Type B pancreatic cell (in vitro differentiated cells): ENCODE measurements at places on chromosomes 12 and 14.

DNA sequence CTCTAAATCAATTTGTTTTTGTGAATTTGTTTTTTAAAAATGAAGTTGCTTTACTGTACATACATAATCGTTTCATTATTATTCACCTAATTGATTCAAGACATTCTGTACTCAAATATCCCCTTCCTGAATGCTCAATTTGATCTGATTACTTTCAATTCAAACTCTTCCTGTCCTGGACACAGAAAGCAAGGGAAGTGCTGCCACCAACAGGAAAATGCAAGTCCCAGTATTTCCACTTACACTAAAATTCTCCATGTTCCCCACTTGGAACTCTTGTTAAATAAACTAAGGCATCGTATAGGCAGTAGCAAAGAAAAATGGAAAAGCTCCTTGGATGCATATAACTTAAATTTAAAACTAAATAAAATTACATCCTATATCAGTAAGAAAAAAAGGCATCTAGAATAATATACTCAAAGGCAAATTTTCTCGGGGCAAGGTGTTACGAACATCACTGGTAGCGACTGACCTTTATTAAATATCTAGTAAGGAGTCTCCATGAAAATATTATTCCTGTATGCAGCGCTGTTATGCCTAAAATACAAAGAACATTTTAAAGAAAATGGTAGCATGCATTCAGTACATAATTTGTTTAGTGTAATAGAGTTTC lies 72.0 kb upstream of the DBX2 start:
- no peaks in the 10 kb centered on the region for H3K4me1 ChIP-seq
- no peak overlapping the region for H3K27ac ChIP-seq
- no peaks in the 10 kb centered on the region for H3K36me3 ChIP-seq
- H3K4me3 ChIP-seq = no peak overlapping the region

GRCh38 chr14:34087571-34087970 lies 136.7 kb upstream of the EGLN3 start:
- no peak overlapping the region for H3K27ac ChIP-seq
- H3K4me3 ChIP-seq = no peak overlapping the region
- no peaks in the 10 kb centered on the region for H3K36me3 ChIP-seq
- H3K4me1 ChIP-seq = peaks cover 4% of the 10 kb centered on the region

GRCh38 chr12:41919526-41920261 lies 225.0 kb downstream of the GXYLT1 start:
- peak overlapping the region; percentile 37 for H3K4me3 ChIP-seq
- H3K36me3 ChIP-seq = no peaks in the 10 kb centered on the region
- peaks cover 5% of the 10 kb centered on the region for H3K27me3 ChIP-seq
- no peak for DNase-seq
- peaks cover 28% of the 10 kb centered on the region for H3K4me1 ChIP-seq

GRCh38 chr12:130847112-130847511 lies 8.1 kb upstream of the STX2 start:
- no peak for DNase-seq
- no peaks in the 10 kb centered on the region for H3K27me3 ChIP-seq
- no peak overlapping the region for H3K4me3 ChIP-seq
- peaks cover 21% of the 10 kb centered on the region for H3K4me1 ChIP-seq

DNA sequence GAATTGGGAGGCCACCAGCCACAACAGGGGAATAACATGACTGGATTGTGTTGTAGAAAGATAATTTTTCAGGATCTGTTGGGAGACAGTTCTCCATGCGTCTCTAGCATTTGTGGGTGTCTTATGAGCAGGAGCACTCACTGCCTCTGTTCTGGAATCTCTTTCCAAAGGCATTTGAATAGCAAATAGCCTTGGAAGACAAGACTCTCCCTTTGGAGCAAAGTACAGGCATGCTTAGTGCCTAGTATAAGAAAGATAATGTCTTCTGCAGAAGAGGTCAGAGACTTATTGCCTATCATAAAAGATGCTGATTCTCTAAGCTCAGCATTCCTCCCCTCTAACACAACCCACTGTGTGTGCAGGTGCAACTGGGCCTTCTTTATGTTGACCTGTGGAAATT lies 58.3 kb downstream of the VCPKMT start:
- H3K27ac ChIP-seq = no peak overlapping the region
- no peaks in the 10 kb centered on the region for H3K36me3 ChIP-seq
- DNase-seq = no peak
- H3K27me3 ChIP-seq = no peaks in the 10 kb centered on the region
- peaks cover 40% of the 10 kb centered on the region for H3K4me1 ChIP-seq

DNA sequence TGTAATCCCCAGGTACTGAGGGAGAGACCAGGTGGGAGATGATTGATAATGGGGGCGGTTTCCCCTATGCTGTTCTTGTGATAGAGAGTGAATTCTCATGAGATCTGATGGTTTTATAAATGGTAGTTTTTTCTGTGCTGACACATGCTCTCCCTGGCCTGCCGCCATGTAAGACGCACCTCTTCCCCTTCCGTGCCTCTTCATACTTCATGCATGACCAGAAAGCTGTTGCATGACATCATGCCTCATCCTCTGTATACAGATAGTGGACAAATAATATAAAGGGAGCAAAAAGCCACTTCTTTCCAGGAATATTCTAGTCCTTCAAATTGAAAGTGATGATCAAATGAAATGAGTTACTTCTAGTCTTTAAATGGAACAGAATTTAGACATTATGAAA lies 47.3 kb upstream of the LRIG3 start:
- no peaks in the 10 kb centered on the region for H3K27me3 ChIP-seq
- DNase-seq = no peak
- H3K4me1 ChIP-seq = peaks cover 23% of the 10 kb centered on the region
- no peaks in the 10 kb centered on the region for H3K36me3 ChIP-seq
- H3K4me3 ChIP-seq = no peak overlapping the region
- H3K27ac ChIP-seq = no peak overlapping the region

GRCh38 chr14:44966601-44967336 lies 4.8 kb downstream of the TOGARAM1 start:
- H3K36me3 ChIP-seq = peaks cover 45% of the 10 kb centered on the region
- no peak for DNase-seq
- no peaks in the 10 kb centered on the region for H3K27me3 ChIP-seq

- H3K4me1 ChIP-seq = peaks cover 5% of the 10 kb centered on the region
- no peak for DNase-seq
- H3K27ac ChIP-seq = peak overlapping the region; percentile 15
Observed at GRCh38 chr12:13038491-13039161, 5.6 kb upstream of the FAM234B start.

DNA sequence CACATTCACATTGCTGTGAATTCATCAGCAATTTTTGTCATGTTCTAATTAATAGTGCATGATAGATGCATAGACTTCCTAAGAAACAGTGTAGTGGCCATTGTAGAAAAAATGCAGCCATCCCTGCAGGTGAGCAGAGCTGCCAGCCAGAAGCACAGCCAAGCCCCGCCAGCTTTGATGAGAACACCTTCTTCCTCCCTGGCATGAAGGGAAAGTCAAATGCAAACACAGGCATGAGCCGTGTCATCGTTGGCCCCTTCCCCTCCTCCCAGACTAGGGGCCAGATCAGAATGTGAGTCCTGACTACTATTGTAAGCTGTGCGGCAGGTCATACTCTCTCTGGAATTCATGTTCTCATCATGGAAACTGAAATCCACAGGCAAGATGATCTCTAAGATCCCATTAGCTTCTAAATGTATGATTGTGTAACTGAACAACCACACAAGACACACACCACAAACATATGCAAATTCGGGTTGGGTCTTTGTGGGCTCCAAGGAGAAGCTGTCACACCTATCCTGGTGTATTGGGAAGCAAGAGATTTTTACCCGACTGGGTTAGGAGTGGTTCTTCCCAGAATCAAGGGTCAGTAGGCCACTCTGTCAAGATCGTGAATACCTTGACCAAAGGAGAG lies 2.8 kb upstream of the AQP2 start:
- no peaks in the 10 kb centered on the region for H3K36me3 ChIP-seq
- peaks cover 3% of the 10 kb centered on the region for H3K27me3 ChIP-seq
- peaks cover 34% of the 10 kb centered on the region for H3K4me1 ChIP-seq

DNA sequence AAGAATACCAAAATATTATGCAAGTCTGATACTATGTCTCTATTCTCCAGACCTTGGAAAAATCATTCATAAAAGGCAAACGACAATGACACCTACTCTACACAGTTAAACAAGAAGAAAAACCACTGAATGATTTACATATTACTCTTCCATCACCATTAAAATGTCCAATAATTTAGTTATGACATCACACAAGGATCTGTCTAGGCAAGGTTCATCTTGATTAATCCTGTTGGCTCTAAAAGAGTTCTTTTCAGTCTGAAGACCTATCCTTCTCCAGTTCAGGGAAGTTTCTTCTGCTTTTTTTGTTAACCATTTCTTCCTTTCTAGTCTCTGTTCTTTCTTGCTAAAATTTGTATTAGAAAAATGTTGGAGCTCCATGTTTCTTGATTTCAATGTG lies 64.0 kb downstream of the OSBPL8 start:
- DNase-seq = no peak
- H3K36me3 ChIP-seq = peaks cover 18% of the 10 kb centered on the region
- H3K27me3 ChIP-seq = no peaks in the 10 kb centered on the region
- no peak overlapping the region for H3K27ac ChIP-seq

- no peaks in the 10 kb centered on the region for H3K27me3 ChIP-seq
- H3K27ac ChIP-seq = no peak overlapping the region
- no peaks in the 10 kb centered on the region for H3K4me1 ChIP-seq
- no peaks in the 10 kb centered on the region for H3K36me3 ChIP-seq
Observed at GRCh38 chr14:59823179-59823578, 47.4 kb downstream of the RTN1 start.

DNA sequence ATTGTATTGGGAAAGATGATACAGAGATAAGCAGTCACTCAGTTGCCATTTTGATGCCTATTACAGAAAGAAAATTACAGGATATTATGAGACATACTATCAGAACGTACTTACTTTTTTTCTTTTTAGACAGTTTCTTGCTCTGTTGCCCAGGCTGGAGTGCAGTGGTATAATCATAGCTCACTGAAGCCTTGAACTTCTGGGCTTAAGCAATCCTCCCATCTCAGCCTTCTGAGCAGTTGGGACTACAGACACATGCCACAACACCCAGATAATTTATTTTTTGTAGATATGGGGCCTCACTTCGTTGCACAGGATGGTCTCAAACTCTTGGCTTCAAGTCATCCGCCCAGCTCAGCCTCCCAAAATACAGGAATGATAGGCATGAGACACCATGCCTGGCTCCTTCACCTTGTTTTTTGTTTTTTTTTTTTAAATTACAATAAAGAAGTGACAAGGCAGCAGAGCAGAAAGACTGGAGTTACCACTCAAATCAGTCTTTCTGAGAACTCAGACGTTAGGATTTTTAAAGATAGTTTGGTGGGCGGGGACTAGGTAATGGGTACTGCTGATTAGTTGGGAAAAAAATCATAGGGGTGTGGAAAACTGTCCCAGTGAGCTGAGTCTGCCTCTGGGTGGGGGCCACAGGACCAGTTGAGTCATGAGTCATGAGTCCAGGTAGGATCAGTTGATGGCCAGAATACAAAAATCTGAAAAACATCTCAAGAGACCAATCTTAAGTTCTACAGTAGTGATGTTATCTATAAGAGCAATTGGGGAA lies 11.5 kb upstream of the CPM start:
- H3K27me3 ChIP-seq = no peaks in the 10 kb centered on the region
- peaks cover 6% of the 10 kb centered on the region for H3K4me1 ChIP-seq
- H3K27ac ChIP-seq = peak overlapping the region; percentile 72
- no peak for DNase-seq

DNA sequence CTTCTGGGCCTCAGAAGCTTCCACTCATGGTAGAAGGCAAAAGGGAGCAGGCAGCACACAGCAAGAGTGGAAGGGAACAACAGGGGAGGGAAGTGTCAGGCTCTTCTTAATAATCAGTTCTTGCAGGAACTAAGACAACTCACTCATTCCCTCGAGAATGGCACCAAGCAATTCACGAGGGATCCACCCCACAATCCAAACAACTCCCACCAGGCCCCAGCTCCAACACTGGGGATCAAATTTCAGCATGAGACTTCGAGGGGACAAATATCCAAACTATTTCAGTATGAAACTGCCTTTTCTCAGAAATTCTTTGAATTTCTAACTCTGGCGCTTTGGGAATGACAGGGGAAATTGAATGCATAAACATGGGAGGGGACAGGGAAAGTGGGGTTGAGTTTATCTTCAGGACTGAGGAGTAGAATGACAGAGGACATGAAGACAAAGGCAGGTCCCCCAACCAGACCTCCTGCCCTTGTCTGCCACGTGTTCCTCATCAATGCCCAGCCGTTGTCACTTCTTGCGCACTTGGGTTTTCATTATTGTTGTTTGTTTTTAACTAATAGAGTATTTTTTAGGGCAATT lies 24.6 kb upstream of the APOF start:
- H3K36me3 ChIP-seq = no peaks in the 10 kb centered on the region
- peaks cover 21% of the 10 kb centered on the region for H3K4me1 ChIP-seq
- DNase-seq = no peak
- no peak overlapping the region for H3K4me3 ChIP-seq

- no peaks in the 10 kb centered on the region for H3K27me3 ChIP-seq
- H3K4me1 ChIP-seq = peaks cover 40% of the 10 kb centered on the region
- DNase-seq = no peak
- H3K27ac ChIP-seq = no peak overlapping the region
- H3K36me3 ChIP-seq = peaks cover 30% of the 10 kb centered on the region
- H3K4me3 ChIP-seq = no peak overlapping the region
Observed at GRCh38 chr12:67649261-67649569, 670 bp downstream of the DYRK2 start.

DNA sequence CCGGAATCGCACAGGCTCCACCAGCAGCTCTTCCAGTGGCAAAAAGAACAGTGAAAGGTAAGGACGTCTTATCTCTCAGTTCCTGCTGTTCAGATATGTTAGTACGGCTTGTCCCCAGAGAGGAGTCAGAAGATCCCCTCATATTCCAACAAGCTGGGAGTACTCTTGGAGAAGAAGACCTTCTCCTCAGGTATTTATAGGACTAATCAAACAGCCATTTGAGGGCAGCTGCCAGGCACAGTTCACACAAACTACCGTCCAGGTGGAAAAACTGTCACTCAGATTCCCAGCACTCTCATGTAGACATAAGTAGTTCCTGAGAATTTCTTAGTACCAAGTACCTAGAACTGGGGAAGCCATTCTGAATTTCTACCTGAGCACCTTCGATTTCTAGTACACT lies 85.3 kb downstream of the EML1 start:
- no peak overlapping the region for H3K4me3 ChIP-seq
- no peaks in the 10 kb centered on the region for H3K36me3 ChIP-seq
- no peaks in the 10 kb centered on the region for H3K27me3 ChIP-seq
- peaks cover 35% of the 10 kb centered on the region for H3K4me1 ChIP-seq
- no peak for DNase-seq

- peaks cover 26% of the 10 kb centered on the region for H3K36me3 ChIP-seq
- H3K27me3 ChIP-seq = no peaks in the 10 kb centered on the region
- no peak overlapping the region for H3K27ac ChIP-seq
Observed at GRCh38 chr12:124418791-124419190, 123.9 kb downstream of the RFLNA start.

DNA sequence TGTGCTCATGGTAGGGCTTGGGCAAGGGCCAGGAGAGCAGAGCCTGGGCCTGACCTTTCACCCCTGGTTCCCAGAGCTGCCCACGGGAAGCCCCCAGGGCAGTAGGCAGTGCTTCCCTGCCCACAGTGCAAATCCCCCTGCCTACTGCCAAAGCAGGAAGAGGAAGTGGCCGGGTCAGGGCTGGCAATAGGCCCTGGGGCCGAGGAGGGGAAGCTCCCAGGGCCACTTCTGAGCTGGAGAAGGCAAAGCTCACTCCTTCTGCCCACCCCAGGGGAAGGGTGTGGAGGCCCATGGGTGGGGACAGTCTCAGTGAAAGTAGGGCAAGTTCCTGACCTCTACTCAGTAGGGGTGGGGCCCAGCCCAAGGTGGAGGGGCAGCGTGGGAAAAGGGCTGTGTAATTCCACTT lies 5.4 kb upstream of the NR4A1 start:
- no peak for DNase-seq
- H3K27ac ChIP-seq = peak overlapping the region; percentile 21
- H3K4me3 ChIP-seq = no peak overlapping the region
- H3K4me1 ChIP-seq = peaks cover 14% of the 10 kb centered on the region

GRCh38 chr12:66140731-66141130 lies 10.2 kb upstream of the LLPH start:
- H3K27ac ChIP-seq = no peak overlapping the region
- peaks cover 22% of the 10 kb centered on the region for H3K36me3 ChIP-seq
- no peak overlapping the region for H3K4me3 ChIP-seq
